ENCODE measurements at places on chromosomes 11 and 22.

DNA sequence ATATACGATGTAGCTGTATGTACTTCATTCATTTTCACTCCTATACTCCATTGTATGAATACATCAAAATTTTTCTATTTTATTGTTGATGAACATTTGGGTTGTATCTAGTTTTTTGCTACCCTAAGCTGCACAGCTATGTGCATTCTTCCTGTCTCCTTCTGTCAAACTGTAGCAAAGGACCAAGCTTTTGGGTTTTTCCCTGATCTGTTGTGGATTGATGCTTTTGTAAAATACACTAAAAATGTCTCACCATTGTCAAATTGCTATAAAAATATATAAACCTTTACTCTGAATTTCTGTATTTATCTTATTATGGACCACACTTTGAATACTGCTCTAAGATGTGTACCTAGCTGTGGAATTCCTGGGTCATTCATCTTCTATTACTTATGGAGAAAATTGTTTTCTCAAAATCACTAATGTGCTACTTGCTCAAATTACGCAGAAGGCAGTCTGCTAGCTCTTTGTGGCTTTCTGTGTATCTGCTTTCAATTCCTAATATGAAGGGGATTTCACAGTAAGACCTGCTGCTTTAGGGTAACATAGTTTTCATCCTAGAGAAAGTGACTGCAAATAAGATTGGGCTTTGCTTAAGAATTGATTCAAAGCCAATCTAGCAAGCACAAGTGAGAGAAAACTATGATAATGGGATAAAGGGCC lies 123.4 kb downstream of the CYP2R1 start:
- no peak for DNase-seq

- DNase-seq = no peak
These were observed 301.2 kb downstream of the CADM1 start for GRCh38 chr11:115202900-115203552.

DNA sequence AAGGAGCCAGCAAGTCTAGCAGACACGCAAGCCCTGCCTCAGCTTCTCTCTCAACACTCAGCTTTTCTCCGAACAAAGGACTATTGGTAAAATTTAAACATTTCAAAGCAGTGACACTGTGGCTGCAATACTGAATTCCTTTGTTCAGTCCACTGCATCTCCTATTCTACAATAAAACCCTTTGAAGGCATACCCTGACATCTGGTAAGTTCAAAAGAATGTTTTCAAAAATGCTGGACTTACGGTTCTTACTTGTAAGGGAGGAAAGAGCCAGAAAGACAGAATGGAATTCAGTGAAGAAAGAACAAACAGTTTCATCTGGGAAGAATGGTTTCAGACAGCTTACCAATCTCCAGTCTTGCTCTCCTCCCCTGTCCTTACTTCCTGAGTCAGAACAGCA lies 12.7 kb upstream of the OR8K1 start:
- no peak for DNase-seq

DNA sequence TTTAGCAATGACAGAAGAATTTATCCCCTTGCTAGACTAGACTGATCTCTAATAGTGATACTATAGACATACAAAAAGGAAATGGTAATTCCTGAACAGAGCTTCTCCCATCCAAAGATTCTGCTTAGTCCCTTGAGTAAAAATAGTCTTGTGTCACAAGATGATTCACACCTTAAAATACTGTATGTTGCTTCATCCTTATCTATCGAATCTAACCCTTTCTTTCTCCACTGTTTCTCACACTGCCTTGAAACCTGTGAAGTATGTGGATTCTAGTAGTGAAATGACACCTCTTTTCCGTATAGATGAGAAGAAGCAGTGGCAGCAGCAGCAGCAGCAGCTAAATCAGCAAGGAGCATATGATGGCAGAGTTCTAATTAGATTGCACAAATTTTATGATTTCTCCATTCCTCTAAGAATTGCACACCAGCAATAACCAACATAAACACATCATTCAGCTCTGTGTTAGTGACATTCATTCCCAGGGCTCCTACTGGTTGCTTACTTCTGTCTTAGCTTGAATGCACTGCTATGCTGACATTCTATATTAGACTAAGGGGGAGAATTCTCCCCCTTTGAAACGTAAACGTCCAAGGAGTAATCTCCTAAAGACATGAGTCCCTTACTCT lies 14.6 kb downstream of the KCNA4 start:
- DNase-seq = no peak

DNA sequence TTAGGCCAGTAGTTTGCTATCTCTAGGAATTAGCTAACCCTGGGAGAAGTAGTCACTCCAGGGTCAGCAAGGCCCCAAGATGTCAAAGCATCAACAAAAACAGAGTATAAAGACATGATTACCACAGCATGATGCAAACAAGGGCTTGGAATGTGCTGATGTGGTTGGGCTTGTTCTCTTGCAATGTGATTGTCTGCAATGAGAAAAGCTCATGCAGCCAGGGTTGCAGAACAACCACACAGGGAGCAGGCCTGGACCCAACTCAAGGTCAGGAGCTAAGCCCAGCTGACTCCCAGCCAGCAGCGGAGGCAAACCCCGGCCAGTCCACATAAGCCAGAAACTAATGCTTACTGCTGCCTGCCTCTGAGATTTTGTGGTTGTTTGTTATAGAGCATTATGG lies 132.4 kb upstream of the ZC3H12C start:
- no peak for DNase-seq

GRCh38 chr11:16945671-16946469 lies 68.3 kb downstream of the PLEKHA7 start:
- DNase-seq = no peak

DNA sequence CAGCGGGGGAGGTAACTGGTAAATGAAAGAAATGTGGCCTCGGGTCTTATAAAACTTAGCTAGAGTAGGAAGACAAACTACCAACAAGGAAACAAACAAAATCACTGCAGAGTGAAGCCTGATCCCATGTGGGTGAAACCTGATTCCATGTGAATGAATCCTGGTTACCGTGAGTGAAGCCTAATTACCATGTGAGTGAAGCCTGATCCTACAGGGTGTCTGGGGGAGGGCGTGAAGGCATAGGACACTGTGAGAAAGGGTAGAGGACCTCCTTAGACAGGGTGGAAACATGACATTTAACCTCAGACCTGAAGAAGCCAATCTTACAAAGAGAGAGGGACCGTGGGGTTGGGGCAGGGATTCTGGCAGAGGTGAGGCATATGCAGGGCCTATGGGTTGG lies 106.2 kb upstream of the USP47 start:
- no peak for DNase-seq

- DNase-seq = no peak
These were observed 57.7 kb downstream of the TRAF6 start for GRCh38 chr11:36452236-36452940.

DNA sequence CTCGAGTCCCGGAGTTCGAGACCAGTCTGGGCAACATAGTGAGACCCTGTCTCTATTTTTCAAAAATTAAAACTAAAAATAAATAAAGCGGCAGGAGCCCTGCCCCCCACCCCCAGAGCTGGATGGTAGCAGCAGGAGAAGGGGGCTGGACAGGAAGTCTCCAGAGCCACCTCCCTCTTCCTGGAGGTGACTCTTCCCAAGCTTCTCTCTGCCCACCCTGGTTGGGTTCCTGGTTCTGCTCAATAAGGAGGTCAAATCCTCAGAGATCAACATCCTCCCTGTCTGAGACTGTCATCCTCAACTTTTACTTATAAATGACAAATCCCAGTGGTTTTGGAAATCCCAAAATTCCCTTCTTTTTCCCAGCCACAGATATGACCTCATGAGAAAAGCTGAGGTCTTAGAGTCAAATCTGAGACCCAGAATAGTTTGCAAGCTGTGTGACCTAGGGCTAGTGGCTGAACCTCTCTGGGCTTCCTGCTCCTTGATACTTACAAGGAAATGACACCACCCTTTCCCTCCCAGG lies 987 bp downstream of the C1QTNF6 start:
- no peak for DNase-seq

DNA sequence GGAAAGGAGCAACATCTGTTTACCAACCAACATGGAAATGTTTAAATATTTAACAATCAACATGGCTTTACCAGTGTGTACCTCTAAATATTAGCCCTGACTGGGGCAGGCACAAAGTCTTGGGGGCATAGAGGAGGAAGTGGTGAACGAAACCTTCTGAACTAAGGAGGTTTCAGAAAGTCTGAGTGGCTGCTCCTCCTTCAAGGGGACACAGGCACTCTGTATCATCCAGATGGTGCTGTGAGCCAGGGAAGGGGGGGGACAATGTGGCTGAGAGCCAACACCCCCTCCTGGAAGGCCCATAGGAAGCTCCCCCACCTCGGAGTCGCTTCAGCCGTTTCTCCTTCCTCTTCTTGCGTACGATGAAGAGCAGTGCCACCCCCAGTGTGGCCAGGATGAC lies 107.7 kb downstream of the CEP164 start:
- no peak for DNase-seq

DNA sequence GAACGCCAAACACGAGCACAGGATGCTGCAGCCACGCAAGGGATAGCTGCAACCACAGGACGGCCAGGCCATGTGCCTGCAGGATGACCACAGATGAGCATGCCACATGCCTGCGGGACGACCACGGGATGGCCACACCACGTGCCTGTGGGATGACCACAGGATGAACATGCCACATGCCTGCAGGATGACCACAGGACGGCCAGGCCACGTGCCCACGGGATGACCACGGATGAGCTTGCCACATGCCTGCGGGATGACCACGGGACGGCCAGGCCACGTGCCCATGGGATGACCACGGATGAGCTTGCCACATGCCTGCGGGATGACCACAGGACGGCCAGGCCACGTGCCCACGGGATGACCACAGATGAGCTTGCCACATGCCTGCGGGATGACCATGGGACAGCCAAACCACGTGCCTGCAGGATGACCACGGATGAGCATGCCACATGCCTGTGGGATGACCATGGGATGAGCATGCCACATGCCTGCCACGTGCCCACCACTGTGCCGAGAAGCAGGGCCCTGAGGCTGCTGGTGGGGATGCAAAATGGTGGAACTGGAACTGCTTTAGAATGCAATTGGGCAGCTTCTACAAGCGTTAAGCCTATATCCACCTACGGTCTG lies 12.8 kb upstream of the MOB2 start:
- DNase-seq = no peak

DNA sequence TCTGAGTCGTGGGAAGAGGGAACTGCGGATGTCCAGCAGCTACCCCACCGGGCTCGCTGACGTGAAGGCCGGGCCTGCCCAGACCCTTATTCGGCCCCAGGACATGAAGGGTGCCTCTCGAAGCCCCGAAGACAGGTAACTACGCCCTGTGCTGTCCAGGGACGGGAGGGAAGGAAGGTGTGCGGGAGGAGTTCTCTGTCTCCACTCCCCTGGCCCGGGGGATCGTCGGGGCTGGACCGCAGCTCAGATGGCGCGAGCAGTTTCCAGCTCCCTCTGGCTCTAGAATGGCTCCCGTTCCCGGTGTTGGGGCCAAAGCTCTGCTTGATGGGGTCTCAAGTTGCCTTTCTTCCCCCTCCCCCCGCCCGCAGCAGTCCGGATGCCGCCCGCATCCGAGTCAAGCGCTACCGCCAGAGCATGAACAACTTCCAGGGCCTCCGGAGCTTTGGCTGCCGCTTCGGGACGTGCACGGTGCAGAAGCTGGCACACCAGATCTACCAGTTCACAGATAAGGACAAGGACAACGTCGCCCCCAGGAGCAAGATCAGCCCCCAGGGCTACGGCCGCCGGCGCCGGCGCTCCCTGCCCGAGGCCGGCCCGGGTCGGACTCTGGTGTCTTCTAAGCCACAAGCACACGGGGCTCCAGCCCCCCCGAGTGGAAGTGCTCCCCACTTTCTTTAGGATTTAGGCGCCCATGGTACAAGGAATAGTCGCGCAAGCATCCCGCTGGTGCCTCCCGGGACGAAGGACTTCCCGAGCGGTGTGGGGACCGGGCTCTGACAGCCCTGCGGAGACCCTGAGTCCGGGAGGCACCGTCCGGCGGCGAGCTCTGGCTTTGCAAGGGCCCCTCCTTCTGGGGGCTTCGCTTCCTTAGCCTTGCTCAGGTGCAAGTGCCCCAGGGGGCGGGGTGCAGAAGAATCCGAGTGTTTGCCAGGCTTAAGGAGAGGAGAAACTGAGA lies 1.4 kb downstream of the ADM start:
- DNase-seq = no peak

GRCh38 chr11:78131956-78132355 lies 7.5 kb downstream of the ALG8 start:
- no peak for DNase-seq

Measured in stimulated activated CD4-positive, alpha-beta T cell treated with anti-CD3 and anti-CD28 coated beads, Interleukin-1b, Interleukin-23, amount 100 ng/mL, for 1 hour (primary cell).